ENCODE measurements at places on chromosomes 6 and 20.

- no peak for DNase-seq
These were observed 3.2 kb downstream of the GNAS start for GRCh38 chr20:58855506-58856389.

GRCh38 chr6:115363379-115363778, 697.3 kb downstream of the FRK start:
- DNase-seq: no peak

DNA sequence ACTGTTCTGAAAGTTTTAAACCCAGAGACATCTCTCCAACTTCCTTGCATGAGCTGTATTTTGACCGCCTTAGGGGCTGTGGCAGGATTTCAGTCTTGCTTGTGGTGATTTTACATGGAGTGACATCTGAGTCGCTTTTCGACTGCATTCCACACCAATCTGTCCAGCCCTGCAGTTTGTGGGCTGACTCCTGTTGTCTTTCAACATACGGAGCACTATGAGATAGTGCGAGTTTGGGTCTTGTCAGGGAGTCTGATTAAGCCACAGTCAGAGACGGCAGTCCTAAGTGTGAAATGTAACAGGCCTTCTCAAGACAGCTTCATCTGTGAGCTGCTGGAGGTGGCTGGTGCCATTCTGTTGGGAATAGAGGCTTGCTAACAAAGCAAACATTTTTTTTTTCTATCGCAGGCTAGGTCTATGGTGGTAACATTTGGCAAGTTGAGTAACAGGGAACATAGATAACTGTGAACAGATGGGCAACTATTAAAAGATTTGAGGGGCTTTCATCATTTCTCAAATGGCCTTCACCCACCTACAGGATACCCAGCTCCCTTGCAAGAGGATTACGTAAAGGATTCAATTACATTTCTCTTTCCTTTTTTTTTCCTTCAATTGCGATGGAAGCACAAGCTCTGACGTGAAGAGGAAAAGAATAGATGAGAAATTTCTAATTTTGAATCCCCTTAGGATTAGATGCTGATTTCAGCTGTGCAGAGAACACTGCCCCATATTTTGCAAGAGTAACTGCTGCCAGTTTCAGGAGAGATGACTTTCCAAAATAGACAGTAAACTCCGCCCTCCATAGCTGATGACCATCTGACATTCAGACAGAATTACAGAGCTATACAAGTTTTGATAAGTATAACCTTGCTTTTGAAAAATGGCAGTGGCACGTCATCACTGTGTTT, 25.1 kb downstream of the CAP2 start:
- no peak for DNase-seq

DNA sequence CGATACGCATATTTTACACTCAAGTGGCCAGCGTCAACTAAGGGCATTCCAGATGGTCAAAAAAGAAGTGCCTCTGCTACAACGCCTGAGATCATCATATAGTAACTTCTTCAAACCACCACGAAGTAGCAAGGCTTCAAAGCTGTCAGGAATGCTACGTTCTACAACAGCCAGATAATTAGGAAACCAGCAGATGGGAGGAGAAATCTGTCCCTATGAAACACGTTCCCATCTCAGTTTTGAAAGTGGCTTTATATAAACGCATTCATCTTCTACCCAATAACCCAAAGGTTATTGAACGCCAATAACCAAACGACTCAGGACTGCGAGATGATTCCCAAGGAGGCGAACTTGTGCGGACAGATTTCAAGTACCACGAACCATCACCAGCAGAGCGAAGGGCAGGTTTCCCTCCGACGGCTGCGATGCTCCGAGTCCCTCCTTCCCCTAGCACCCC, 1.2 kb downstream of the ABHD12 start:
- no peak for DNase-seq

DNA sequence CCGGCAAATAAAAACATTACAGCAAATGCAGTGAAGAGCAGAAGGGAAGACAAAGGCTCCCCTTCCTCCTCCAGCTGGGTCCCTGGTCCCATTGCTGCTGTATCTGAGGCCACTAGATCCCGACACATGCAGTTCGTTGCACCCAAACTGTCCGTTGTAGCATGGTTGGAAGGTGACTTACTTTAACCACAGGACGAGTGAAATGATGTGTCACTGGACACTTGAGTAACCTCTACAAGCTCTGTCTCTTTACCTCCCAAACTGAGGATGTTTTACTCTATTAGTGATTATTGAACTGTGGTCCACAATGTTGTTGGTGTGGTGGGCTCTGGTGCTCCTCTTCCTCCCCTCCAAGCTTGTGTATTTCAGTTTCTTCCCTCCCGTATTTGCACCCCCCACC, 46.2 kb upstream of the ARMH2 start:
- no peak for DNase-seq

DNA sequence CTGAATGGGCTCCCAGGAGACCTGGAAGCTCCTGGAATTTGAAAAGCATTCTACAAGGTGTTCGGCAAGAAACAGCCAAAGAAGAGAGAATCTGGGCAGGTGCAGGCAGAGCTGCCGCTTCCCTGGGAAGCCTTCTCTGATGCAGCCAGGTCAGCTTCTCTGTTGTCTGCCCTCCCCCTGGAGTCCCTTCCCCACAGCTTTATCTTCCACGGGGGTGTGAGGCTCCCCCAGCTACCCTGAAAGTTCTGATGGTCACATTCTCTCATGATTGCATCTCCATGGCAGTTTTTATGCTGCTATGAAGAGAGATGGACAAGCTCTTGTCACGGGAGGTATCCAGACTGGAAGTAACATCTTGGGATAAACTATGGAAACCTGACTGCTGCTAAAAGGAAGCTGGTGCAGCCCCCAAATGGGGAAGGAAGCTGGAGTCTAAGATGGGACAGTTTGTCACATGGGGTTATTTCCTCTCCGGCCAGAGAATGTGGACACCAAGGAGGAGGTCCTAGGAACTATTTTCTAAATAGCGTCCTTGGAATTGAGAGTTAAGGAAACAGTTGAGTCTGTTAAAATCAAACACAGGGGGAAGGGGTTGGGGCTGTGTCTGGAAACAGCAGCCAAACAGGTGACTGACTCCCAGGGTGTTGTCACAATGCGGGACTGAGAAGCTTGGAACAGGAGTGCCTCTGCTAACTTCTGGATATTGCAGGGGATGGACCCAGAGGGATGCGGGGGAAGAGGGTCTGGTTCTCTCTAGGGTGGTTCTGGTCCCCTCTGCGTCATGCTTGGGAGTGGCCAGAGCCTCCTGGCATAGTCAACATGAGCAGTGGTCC, 91.1 kb downstream of the ASXL1 start:
- no peak for DNase-seq

DNA sequence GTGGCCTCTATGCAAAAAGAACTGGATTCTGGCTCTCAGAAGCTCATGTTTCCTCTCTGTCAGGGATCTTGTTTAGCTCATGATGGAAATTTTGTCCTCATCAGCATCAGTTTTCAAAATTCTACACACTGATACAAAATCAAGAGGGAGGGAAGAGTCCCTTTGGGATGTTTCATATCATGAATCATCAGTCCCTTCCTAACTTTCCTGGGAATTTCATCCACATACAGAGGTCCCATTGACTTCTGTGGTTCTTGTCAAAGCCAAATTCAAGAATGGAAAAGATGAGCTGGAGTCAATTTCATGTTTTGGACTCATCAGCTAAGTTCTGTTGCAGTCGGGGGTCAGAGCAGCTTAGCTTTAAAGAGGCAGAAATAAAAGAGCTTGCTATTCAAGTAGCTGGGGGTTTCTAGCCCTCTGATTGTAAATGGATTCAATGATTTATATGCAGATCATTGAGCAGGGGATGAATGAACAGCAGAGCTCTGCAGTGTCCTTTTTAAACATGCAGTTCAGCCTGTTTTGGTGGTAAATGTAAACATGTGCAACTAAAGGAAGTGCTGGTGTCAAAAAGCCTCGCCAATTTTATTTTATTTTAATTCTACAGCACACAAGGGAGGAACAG, 21.3 kb upstream of the TMEM14A start:
- no peak for DNase-seq

- DNase-seq: no peak
These were observed 191.1 kb upstream of the SGK1 start for GRCh38 chr6:134508862-134509498.

DNA sequence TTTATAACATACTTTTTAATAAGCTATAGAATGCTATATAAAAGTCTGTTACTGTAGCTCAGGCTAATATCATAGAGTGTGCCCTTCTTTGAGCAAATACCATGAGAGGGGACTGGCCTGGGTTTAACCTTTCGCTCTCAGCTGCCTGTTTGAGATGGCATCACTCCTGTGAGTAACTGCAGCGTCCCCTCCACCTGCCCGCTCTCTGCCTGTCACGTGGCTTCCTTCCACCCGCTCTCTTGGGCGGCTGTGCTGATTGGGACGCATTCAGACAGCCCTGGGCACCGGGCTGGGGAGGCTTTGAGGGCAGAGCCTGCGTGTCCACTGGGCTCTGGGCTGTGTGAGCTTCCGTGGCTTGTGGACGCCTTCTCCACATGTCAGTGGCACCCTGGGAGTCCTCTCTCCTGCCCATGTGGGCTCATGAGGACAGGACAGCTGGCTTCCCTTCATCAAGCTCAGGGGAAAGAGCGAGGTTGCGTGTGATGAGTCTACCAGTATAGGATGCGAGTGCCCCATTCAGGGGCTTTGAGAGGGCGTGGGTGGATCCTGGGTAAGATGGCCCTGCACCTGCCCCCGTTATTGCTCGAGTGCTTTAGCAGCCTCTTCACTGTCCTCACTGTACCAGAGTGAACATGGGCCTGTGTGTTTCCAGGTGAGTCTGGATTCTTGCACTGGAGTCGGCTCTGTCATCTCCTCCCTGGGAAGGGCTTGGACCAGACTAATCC, 10.7 kb upstream of the C20orf204 start:
- no peak for DNase-seq

- DNase-seq: no peak
These were observed 50.1 kb downstream of the MARCKS start for GRCh38 chr6:113907102-113907815.

- no peak for DNase-seq
These were observed 747.6 kb downstream of the RFPL4B start for GRCh38 chr6:113094779-113095178.

DNA sequence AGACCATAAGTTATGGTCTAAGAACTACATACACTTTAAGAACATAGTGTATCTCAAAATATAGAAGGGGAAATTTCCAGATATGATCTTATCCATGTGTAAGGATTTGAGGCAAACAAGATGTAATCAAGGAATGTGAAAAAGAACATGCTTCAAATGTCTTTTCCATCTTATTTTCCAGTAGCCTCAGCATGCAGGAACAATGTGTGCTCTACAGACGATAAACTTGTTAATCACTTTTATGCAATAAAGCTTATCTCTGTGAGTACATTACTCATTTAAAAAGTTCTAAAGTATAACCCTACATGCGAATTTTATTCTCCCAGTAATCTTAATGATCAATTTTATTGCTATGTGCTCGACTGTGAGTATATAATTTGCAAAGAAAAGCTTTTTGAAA, 185.2 kb downstream of the ALDH8A1 start:
- DNase-seq: no peak

DNA sequence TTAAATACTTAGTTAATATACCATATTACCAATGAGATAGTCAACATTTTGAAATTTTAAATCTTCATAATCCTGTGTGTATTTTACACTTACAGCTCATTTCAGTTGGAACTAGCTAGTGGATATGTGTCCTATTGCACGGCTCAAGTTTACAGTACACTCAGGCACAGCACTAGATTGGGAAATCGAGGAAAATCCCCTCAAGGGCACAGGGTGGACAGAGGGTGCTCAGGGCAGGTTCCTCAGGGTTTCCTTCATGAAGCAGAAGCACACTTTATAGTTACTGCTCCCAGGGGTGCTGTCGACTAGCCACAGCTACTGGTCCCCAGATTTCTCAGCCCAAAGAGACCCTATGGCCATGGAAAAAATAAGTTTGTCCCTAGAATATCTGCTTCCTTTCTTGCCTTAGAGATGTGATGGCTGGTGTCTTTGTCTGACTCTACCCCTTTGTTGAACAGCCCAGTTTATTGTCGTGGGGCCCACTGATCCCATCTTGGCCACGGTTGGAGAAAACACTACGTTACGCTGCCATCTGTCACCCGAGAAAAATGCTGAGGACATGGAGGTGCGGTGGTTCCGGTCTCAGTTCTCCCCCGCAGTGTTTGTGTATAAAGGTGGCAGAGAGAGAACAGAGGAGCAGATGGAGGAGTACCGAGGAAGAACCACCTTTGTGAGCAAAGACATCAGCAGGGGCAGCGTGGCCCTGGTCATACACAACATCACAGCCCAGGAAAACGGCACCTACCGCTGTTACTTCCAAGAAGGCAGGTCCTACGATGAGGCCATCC, 1.5 kb downstream of the BTN2A1 start:
- DNase-seq: no peak

DNA sequence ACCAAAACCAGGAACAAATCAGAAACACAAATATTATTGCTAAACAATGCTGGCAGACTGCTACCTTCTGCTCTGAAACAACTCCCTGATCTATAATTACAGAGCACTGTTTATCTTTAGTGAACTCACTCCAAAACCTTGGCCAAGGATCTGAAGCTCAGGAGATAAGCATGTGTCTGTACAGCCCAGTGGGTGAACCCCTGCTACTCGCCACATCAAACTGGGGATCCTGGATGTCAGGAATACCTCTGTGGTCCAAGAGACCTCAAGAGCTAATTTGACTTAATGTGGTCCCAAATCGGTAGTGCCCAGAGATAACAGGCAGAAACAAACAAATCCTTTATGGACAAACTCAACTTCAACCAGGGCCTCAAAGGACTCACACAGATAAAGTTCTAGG, 381.8 kb downstream of the KIF16B start:
- DNase-seq: no peak

DNA sequence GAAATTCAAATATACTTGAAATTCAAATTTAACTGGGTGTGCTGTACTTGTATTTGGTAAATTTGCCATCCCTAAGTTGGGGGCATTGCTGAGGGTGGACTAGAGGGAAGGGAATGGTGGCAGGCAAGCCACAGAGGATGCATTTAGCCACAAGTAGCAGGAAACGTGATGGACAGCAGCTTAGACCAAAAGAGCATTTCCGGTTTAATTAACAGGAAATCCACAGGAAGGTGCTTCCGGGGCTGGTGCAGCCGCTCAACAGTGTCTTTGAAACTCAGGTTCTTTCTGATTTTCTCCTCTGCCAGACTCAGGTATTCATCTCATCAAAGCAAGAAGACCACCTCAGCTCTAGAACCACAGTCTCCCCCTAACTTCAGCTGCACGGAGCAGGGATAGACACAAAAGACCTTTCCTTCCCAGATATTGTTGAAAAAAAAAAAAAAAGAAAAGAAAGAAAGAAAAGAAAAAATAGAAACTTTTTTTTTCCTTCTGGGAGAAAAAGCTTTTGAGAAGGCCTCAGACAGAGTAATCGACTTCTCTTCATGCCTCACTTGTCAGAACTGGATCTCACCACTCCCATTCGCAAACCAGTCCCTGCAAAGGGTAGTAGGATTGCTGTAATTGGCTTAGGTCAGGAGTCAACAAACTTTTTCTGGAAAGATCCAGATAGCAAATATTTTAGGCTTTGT, 8.0 kb upstream of the BCAS1 start:
- DNase-seq: peak; percentile 77

Data from activated CD4-positive, alpha-beta T cell treated with anti-CD3 and anti-CD28 coated beads, Interleukin-2, amount 10 ng/mL, durations not matched to agents 24 days and 14 days (primary cell).